T-helper 1 cell (primary cell): ENCODE measurements at places on chromosomes 3 and 15.

- DNase-seq: no peak
Measured at GRCh38 chr3:157916672-157917071, 189.5 kb downstream of the SHOX2 start.

GRCh38 chr3:179324270-179324754 is 1.5 kb downstream of the ZNF639 start:
- DNase-seq: no peak

DNA sequence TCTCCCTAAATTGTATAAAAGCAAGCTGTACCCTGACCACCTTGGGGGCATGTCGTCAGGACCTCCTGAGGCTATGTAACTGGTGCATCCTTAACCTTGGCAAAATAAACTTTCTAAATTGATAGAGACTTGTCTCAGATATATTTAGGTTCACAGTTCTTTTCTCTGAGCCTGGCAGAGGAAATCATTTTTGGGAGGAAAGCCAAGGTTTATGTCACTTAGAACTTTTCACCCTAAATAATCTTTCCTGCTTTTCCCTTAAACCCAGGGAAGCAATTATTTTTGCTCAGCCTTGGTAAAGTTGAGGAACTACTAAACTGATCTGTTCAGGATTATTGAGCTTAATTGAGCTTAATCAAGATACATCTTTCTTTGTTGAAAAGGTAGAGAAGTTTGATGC is 608.9 kb downstream of the PDCD6IP start:
- no peak for DNase-seq

DNA sequence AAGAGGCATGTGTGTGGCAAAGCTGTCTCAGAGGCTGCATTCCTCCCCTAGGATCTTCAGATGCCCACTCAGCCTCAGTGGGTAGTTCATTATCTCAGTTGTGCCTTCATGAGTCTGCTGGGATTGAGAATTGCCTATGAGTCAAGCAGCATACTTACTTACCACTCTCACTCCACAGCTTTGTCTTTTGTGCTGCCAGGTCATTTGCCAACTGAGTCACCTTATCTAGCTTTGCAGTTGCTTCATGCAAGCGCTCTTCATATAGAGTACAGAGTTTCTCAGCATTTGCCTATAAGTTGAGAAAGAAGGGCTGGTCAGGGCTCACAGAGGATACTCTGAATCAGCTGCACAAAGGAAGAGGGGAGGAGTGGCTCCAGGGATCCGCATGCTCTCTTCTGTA is 89.5 kb downstream of the MYH15 start:
- DNase-seq: no peak

DNA sequence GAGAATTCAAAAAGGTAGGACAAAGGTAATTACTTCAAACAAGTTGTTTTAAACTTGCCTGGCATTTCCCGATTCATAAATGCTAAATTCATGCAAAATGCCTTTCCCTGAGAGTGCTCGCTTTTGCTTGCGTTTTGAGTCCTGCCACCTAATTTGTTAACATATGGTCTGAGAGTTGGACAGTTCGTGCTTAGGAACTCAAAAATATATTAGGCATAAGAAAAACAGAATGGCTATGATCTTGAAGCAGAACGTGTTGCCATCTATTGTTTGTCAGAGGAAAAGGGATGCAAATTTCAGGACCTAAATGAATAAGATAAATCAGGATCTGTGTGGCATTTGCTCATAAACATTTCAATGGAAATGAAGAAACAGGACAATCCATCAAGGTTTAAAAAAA is 195.8 kb downstream of the ZMAT3 start:
- no peak for DNase-seq

DNA sequence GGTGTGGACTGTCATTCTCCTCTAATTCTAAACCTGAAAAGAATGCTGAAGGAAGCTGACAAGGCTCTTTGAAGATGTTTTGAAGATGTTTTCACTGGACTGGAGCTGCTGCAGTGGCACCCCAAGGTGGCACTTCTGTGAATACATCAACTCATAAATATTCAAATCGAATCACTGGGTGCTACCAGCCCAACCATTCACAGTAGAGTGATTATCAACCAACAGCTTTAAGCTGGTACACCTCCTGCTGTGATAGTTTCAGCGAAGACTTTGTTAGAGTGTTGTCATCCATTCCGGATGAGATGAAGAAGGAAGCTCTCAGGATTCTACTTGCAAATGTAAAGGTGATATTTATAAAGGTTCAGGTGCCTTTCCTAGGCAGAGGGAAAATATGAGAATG is 106.6 kb downstream of the LSAMP start:
- no peak for DNase-seq
